Activated naive CD8-positive, alpha-beta T cell treated with anti-CD3 and anti-CD28 coated beads for 36 hours (primary cell): ENCODE measurements at places on chromosomes 7 and 10. TPM values are rescaled to one million over a fixed set of nuclear protein-coding genes. Genes with fewer than 3 reads are reported as not detected.

DNA sequence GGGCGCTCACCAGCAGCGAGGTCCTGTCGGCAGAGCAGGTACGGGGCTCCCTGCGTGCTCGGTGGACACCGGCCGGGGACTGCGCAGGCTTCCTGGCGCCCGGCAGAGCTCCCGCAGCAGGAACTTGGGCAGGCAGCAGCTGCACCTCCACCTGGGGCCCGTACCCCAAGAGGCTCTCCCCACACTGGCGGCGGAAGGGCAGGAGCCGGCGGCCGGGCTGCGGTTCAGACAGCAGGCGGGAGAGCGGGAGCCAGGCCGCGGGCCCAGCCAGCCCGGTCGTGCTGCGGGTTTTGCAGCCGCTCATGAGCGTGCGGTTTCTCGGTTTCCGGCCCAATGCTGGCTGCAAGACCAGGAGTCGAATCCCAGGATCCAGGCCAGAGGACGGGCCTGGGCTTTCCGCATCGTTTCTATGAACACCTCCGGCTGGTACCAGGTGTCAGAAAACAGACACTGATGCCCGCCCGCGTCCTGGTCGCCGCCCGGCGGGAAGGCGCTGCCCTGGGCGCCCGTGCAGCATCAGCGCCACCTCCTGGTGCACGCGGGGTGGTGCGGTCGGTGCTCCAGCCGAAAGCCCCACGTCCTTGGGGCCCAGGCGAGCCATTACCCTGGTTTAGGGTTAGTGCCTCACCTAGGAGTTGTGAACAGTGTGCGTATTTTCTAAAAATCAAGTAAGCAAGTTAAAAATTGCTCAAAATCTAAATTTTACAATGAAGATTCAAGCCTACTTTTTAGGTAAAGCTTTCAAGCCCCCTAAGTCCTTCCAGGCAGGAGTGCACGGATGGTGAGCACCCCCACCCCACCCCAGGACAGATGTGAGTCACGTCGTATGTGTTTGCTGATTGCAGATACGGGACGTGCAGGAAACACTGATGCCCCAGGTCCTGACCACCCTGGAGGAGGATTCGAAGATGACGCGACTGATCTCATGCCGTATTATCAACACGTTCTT is 47.4 kb upstream of the PRKAR1B start:
- no peaks in the 10 kb centered on the region for H3K27me3 ChIP-seq
- H3K4me3 ChIP-seq: no peak overlapping the region
- H3K27ac ChIP-seq: no peak overlapping the region
- no peaks in the 10 kb centered on the region for H3K4me1 ChIP-seq
- DNase-seq: peak; percentile 69

DOCK4 gene
- 0.28 TPM for total RNA-seq

SPDYE18 gene
- 0.24 TPM for total RNA-seq

GRCh38 chr7:51517187-51517586 is 200.6 kb upstream of the COBL start:
- H3K27me3 ChIP-seq: no peaks in the 10 kb centered on the region
- no peak overlapping the region for H3K27ac ChIP-seq
- H3K4me3 ChIP-seq: no peak overlapping the region
- no peaks in the 10 kb centered on the region for H3K36me3 ChIP-seq

EPHB6 gene
- 10.0 TPM for total RNA-seq

PDE6C gene
- not detected for total RNA-seq

- no peaks in the 10 kb centered on the region for H3K36me3 ChIP-seq
- DNase-seq: no peak
- no peak overlapping the region for H3K4me3 ChIP-seq
- no peaks in the 10 kb centered on the region for H3K4me1 ChIP-seq
- no peak overlapping the region for H3K27ac ChIP-seq
- H3K27me3 ChIP-seq: peaks cover 24% of the 10 kb centered on the region
Measured at GRCh38 chr10:10665750-10666149, 351.9 kb upstream of the CELF2 start.

GRCh38 chr7:102447311-102447710 is 13.9 kb downstream of the ORAI2 start:
- no peak overlapping the region for H3K27ac ChIP-seq
- H3K36me3 ChIP-seq: peaks cover 7% of the 10 kb centered on the region
- DNase-seq: no peak
- peaks cover 10% of the 10 kb centered on the region for H3K4me1 ChIP-seq

GRCh38 chr7:42106562-42106961 is 130.4 kb downstream of the GLI3 start:
- no peak overlapping the region for H3K27ac ChIP-seq
- no peak for DNase-seq
- H3K36me3 ChIP-seq: no peaks in the 10 kb centered on the region
- no peaks in the 10 kb centered on the region for H3K4me1 ChIP-seq
- H3K4me3 ChIP-seq: no peak overlapping the region

DDX21 gene
- 306 TPM for total RNA-seq

DNA sequence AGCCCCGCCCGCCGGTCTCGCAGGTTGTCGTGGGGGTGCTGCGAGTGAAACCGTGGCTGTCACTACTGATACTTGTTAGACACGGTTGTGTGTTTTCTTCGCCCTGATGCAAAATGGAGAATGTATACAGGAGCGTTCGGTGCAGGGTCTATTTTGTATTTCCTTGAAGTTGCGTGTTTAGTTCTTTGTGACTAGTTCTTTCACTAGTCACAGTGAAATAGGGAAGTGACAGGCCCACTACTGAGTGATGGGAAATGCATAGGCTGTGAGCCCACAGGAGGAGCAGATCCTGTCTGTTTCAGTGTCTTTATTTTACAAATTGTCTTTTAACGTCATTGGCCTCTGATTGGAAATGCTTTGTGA is 675 bp downstream of the ABRAXAS2 start:
- H3K4me1 ChIP-seq: peaks cover 17% of the 10 kb centered on the region
- no peaks in the 10 kb centered on the region for H3K27me3 ChIP-seq
- peak overlapping the region; percentile 94 for H3K4me3 ChIP-seq
- peak overlapping the region; percentile 92 for H3K27ac ChIP-seq

DNA sequence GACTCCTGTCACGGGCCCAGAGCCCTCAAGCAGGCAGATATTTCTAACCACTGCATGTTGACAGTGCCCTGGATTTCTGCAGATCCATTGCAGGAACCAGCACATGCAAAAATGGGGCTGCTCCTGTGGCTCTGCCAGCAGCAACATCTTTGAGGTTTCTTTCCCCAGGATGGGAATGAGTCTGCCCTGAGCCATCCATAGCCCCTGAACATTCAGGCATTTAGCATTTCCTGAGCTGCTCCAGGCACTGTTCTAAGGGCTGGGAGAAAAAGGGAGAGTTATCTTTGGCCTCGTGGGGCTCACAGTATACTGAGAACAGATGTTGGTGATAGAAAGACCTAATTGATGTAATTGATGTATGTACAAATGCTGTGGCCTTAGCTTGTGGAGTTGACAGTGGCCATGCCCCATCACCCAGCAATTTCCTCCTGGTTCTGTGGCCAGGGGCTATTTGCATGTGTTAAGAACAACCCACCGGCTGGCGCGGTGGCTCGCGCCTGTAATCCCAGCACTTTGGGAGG is 66.0 kb upstream of the LRRC4 start:
- no peak overlapping the region for H3K27ac ChIP-seq
- H3K27me3 ChIP-seq: no peaks in the 10 kb centered on the region
- H3K36me3 ChIP-seq: peaks cover 25% of the 10 kb centered on the region
- H3K4me3 ChIP-seq: no peak overlapping the region
- H3K4me1 ChIP-seq: peaks cover 20% of the 10 kb centered on the region

CC2D2B gene
- not detected for total RNA-seq

- H3K4me3 ChIP-seq: no peak overlapping the region
- peak; percentile 47 for DNase-seq
- H3K4me1 ChIP-seq: peaks cover 6% of the 10 kb centered on the region
- peaks cover under 1% of the 10 kb centered on the region for H3K36me3 ChIP-seq
- H3K27ac ChIP-seq: peak overlapping the region; percentile 7
- no peaks in the 10 kb centered on the region for H3K27me3 ChIP-seq
Measured at GRCh38 chr10:102729029-102730026, 14.4 kb upstream of the WBP1L start.

- no peaks in the 10 kb centered on the region for H3K27me3 ChIP-seq
- H3K4me3 ChIP-seq: no peak overlapping the region
- no peak for DNase-seq
- H3K27ac ChIP-seq: no peak overlapping the region
Measured at GRCh38 chr10:78508955-78509748, 475.5 kb downstream of the RPS24 start.

DNA sequence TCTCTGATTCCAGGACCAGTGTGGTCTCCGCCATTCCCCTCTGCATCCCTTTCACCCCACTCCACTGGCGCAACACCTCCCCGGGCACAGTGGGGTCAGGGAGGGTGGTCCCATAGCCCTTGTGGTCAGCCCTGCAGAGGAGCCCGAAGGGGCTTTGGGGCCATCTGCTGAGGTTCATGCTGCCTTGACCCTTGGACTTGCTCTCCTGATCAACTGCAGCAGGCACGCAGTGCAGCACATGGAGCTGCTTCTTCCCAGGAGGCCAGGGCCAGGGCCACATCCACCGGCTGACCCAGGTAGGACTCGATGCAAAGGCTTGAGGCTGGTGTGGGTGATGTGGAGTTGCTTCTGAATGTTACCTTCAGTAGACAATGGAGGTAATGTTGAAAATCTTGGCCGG is 35.1 kb downstream of the PDIA4 start:
- no peak overlapping the region for H3K27ac ChIP-seq
- no peaks in the 10 kb centered on the region for H3K27me3 ChIP-seq
- no peak overlapping the region for H3K4me3 ChIP-seq
- H3K36me3 ChIP-seq: no peaks in the 10 kb centered on the region
- peaks cover 5% of the 10 kb centered on the region for H3K4me1 ChIP-seq
- no peak for DNase-seq

ANKRD1 gene
- total RNA-seq: not detected

DNA sequence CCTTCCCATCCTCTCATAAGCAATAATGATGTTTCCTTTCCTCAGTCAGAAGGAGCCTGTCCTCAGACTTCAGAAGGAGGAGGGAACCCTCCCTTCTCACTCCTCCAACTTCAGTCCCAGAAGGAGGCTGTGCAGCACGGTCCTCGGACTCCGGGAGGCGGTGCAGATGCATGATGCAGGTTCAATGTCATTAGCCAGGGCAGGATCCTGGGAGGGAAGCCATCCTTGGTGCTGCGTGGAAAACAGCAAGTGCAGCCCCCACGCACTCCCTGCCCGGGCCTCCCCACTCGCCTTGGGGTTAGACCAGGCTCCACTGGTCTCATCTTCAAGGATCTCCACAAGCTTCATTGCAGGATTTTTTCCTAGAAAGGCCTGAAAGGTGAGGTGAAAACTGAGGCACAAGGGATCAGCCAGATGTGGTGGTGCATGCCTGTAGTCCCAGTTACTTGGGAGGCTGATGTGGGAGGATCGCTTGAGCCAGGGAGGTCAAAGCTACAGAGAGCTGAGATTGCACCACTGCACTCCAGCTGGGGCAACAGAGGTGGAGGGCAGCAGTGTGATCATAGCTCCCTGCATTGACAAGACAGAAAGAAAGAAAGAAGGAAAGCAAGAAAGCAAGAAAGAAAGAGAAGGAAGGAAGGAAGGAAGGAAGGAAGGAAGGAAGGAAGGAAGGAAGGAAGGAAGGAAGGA is 62.0 kb downstream of the ASB13 start:
- no peaks in the 10 kb centered on the region for H3K4me1 ChIP-seq
- H3K36me3 ChIP-seq: no peaks in the 10 kb centered on the region
- DNase-seq: no peak
- no peak overlapping the region for H3K27ac ChIP-seq
- H3K27me3 ChIP-seq: no peaks in the 10 kb centered on the region
- H3K4me3 ChIP-seq: no peak overlapping the region

GDF2 gene
- total RNA-seq: not detected

DNA sequence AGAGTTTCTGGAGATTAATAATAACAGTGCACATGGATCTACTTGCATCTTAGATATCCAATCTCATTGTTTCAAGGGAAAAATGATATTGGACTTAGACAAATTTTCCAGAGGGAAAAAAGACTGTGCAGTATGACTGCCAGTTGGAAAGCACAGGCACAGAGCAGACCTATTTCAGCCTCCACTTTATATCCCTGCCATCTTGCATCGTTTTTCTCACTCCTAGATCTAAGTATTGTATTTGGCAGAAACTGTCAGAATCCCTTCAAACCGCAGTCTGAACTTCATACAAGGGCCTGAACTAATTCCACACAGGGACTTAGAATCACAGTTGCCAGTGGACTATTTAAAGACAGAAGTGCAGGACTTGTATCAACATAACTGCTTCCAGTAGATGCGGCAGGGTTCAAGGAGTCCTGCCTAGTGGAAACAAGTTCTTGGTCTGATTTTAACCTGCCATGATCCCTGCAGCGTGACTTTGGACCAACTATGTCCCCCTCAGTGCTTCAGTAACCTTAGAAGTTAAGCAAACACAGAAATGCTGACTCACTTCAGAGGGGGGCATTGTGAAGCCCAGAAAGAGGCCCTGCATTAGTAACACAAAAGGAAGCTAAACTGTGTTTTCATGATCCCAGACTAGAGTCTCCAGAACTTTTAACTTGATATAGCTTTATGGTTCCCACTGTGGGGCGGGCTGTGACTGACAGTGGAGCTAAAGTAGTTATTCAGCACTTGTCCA is 95.7 kb upstream of the PALS2 start:
- H3K27ac ChIP-seq: no peak overlapping the region
- H3K27me3 ChIP-seq: peaks cover 8% of the 10 kb centered on the region
- H3K36me3 ChIP-seq: no peaks in the 10 kb centered on the region
- no peak for DNase-seq

GPNMB gene
- total RNA-seq: 1.9 TPM

GRCh38 chr7:110774071-110774470 is 316.9 kb upstream of the LRRN3 start:
- H3K4me1 ChIP-seq: peaks cover 11% of the 10 kb centered on the region
- no peak overlapping the region for H3K27ac ChIP-seq
- no peaks in the 10 kb centered on the region for H3K27me3 ChIP-seq
- H3K36me3 ChIP-seq: peaks cover 3% of the 10 kb centered on the region

BLNK gene
- total RNA-seq: 0.94 TPM

DNA sequence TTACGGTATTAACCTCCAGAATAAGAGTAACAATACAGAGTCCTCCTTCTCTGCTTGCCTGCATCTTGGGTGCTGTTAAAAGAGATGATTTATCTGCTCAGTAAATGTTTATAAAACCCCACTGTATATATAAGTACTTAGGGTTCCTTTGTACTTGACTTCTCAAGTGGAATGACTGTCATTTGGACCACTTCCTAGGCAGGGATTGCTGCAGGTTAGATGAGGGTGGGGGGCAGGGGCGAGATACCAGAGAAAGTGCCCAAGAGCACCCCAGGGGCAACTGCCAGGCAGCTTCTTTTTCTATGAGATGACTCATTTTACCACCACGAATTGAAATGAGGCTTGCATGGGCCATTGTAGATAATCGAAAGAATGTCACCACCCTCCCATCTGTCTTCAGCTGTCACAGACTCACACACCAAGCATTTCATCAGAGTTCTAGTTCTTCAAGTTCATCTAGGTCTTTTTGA is 421.9 kb upstream of the GALNT17 start:
- DNase-seq: no peak
- H3K36me3 ChIP-seq: no peaks in the 10 kb centered on the region
- H3K4me3 ChIP-seq: no peak overlapping the region
- H3K27ac ChIP-seq: no peak overlapping the region

DNA sequence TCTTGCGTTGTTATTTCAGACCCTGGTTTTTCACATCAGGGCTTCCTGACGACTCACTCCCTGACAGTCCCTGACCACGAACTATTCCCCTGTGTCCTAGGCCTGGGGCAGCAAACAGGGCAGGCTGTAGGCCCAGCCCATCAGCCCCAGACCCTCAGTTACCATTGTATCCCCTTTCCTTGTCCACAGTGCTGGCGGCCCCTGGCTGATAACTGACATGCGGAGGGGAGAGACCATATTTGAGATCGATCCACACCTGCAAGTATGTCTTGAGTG is 50.5 kb upstream of the TRIM8 start:
- peaks cover 5% of the 10 kb centered on the region for H3K4me1 ChIP-seq
- peaks cover 2% of the 10 kb centered on the region for H3K36me3 ChIP-seq
- H3K27me3 ChIP-seq: no peaks in the 10 kb centered on the region
- no peak for DNase-seq
